Retina (tissue), 1 donor: ENCODE measurements at places on chromosomes 4 and X.
A peak's percentile ranks its signal among the peaks of the same experiment; 100 is the strongest.

GRCh38 chrX:53347948-53348347, 66.6 kb upstream of the IQSEC2 start:
- no peak for DNase-seq

DNA sequence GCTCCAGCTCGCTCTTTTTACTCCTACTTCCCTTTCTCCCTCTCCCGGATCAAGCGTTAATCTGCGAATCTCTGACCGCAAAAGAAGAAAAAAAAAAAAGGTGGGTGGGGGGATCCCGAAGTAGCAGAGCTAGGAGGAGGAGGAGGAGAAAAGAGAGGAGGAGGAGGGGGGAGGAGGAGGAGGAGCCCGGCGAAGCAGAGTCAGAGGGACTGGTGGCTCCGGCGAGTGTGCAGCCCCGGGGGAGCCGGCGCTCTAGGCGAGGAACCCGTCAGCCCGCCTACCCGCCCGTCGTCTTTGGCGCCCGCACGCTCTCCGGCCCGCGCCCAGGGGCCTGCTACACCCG, at the start of gene NHSL2:
TSS of gene NHSL2 (plus strand) at position 203 of the 343 bp plus-strand sequence.
- peak; percentile 33 for DNase-seq

GRCh38 chrX:750263-750662, 119.7 kb downstream of the SHOX start:
- DNase-seq = no peak

DNA sequence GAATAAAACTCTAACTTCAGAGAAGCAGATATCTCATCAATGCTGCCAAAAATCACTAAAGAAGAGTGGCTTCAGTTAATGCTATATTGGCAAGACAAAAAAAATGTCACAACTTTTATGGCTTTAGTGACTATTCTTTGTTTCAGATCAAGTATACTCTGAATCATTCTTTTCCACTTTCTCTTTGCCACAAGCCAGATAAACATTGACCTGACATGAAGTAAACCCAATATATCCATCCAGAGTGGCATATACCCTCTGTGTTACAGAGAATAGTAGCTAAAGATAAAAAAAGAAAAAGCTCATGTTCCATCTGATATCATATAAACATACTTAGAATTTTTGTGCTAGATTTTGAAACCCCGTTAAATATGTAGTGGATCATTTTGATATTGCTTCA, 206.7 kb upstream of the CNKSR2 start:
- no peak for DNase-seq

DNA sequence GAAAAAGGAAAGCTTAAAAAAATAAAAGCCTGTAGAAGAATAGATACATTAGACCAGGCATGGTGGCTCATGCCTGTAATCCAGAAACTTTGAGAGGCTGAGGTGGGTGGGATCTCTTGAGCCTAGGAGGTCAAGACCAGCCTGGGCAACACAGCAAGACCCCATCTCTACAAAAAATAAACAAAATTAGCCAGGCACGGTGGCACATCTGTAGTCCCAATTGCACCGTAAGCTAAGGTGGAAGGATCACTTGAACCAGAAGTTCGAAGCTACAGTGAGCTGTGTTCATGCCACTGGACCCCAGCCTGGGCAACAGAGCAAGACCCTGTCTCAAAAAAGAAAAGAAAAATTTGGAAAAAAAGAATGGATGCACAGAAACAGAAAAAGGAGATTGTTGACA, 149.4 kb downstream of the APBB2 start:
- DNase-seq = no peak

DNA sequence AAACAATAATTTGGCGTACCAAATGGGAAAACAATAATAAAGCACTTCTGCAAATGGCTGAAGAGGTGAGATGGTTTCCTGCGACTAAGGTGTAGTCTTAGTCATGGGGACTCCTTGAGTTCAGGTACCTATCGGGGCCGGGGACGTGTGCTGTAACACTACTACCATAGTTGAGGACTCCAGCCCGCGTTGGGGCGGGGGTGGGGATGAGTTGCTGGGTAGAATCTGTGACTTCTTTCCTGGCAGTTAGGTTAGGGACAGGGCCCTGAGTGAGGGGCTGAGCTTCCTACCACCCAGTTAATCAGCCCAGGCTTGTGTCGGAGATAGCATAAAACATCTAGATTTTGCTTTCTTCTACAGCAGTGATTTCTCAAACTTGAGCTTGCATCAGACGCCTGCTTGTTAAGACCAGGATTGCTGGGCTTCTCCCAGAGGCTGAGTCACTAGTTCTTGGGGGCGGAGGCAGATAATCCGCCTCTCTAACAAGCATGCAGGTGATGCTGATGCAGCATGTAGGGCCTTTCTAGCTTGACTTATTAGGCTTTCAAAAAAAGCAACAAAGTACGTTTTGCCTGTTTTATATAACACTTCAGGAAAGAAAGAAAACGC, 30.2 kb downstream of the RBBP7 start:
- DNase-seq = no peak

DNA sequence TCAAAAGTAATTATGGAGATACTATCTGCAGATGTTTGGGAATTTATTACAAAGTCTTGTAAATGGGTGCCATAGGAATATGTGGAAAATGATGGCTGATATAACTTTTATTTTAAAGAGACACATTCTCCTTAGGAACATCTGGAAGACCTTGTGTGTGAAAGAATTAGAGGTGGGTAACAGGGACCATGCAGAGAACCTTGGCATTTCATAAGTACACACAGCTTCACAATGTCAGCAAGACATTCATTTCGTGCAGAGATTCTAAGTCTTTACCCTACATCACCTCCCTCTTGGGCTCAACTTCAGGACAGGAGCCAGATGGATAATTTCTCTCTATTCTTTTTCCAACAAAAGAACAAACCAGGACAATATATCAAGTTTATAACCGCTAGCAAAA, 458.1 kb upstream of the INTU start:
- no peak for DNase-seq

DNA sequence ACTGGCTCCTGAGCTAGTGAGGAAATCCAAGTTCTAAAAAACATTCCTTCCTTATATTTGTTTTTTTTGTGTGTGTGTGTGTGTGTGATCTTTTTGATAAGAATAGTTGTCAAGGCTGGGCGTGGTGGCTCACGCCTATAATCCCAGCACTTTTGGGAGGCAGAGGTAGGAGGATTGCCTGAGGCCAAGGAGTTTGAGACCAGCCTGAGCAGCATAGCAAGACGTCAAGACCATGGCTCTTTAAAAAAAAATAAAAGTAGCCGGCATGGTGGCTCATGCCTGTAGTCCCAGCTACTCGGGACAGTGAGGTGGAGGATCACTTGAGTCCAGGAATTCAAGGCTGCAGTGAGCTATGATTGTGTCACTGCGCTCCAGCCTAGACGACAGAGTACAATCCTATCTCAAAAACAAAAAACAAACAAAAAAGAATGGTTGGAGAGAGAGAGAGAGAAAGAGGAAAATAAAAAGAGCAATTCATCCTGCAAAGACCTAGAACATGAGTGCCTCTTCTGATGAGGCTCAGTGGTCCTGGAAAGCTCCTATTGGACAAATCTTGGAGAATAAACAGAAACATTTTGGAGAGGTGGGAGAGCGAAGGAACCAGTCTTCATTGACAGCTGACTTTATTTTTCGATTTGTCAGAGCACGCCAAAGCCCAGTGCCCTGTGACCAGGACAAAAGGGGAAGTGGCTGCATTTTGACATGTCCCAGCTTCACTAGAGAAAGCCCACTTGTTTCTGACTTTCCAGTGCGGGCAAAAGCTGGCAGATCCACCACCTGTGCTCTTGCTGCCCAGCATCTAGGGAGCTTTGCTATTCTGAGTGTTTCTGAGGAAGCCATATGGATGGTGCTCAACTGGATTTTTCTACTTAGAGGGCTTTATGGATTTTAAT, 244.7 kb downstream of the PALLD start:
- DNase-seq = no peak

GRCh38 chrX:74259885-74260491, 44.0 kb upstream of the ZCCHC13 start:
- no peak for DNase-seq

GRCh38 chr4:10737337-10737736, 52.8 kb upstream of the CLNK start:
- DNase-seq = no peak

DNA sequence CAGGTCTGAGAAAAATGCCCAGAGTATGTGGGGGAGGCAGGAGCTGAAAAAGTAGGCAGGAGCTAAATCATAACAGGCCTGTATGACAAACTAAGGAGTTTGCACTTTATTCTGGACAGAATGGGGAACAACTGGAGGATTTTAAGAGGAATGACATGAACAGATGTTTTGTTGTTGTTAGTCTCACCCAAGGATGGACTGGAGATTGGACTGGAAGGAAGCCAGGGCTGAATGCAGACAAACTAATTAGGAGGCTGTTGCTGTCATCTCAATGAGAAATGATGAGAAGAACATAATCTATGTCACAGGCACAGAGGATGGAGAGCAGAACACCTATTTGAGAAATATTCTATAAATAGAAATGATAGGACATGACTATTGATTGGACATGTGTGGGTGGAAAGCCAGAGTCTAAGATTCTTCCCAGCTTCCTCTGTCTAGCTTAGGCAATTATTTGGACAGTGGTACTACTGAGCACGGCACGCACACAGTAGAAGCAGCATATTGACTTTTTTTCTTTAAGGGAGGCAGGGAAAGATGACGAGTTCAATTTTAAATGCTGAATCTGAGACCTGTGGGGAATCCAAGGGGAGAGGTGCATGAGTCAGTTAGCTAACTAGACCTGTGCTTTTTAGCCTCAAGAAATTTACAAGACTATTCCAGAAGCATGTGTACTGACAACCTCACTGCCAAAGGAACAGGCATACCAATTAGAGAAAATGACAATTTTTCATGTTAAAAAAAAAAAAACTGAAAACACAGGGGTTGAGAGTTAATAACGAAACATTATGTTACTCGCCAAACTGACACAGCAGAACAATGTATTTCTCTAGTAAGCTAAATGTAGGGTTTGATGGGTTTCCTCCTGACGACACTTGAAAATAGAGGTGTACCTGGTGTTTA, 963 bp upstream of the USO1 start:
- peak; percentile 20 for DNase-seq

DNA sequence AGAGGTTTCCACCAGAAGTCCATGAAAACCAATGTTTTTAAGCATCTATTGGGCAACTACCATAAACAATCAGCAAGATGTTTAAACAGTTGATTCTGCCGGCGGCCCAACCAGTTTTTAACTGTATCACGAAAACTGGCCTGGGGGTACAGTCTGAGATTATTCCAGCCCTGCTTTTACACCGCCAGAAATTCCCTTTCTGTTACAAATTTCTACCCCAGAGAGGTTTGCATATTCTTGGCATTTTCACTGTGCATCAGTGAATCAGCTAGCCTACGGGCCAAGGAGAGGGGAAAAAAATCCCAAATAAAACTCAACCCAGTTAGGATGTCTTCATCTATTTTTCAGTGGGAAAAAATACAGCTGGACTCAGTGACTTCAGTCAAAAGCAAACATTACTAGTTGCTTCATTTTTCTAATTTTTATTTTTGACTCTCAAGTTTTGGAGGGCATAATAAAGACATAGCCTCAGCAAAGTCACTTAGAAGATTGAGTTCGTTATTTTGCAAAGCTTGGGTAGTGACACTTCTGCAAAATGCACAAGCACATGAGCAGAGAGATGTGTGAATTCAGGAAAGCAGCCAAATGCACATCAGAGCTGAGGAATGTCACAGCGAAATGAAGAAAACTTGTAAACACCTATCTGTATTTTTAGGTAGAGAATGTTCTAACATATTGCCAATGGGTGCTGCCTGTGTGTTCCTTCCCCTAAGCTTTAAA, 167.8 kb upstream of the GK2 start:
- no peak for DNase-seq

DNA sequence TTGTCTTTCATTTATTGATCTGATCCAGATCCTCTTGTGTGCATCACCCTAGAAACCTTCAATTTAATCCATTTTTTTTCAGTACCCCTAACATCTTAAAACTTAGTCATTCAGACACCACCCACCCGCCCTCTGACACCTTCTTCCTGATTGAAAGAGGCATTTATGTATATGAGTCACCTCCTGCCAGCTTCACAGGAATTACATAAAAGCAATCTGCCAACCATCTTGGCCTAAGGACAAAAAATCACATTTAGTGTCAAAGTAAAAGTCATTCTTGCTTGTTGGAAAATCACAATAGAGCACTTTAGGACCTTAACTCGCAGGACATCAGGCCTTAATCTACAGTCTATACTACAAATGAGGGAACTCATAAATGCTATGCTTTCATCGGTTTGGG, 52.1 kb downstream of the NDST3 start:
- no peak for DNase-seq

DNA sequence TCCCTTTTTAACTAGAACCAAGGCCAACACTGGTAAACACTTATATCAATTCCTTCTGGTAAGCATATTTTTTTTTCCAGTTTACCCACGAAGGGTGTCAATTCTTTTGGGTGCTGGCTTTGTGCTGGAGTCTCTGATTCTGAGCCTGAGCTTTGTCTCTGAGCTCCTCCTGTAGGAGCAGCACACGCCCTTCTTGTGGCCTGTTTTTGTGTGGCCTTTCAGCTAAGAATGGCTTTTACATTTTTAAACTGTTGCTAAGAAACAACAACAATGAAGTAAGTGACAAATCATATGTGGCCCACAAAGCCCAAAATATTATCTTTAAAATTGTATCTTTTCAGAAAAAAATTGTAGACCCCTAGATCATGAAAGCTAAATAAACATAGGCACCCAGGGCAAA, 98.0 kb upstream of the TBC1D9 start:
- DNase-seq = no peak

DNA sequence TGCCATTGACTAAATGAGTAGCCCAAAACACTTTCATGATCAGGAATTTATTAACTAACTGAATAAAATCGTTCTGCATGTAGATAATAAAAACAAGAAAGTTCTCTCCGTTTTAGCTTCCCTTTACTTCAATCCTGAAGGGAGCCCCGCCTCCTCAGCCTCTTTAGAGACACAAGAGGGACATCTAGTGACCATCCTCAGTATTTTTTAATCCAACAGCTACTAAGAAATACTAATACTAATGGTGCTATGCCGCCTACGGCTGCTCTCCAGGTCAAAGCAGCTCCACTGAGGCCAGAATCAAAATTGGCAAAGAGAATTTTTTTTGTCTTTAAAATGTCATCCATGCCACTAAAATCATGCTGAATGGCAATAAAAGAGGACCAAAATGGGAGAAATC, 3.2 kb upstream of the PCDH19 start:
- peak; percentile 60 for DNase-seq

GRCh38 chr4:85600501-85600900, 125.6 kb downstream of the ARHGAP24 start:
- DNase-seq = no peak

DNA sequence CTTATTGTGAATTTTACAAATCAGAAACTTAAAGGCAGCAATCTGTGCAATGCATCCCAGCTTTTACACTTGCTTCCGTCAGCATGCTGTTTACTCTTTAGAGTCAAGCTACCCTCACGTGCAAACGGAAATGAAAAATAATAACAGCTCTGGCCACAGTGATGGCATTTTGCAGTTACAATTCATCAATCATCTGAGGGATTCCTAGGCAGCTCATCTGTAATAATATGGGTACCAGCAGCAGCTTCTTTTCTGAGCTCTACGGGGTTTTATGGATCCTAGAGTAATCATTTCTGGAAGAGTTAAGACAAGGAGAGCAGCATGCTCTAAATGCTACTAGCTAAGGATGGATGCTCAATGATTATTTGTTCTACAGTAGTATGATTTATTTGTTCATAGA, 313.6 kb downstream of the AFF2 start:
- no peak for DNase-seq

- DNase-seq = no peak
Observed at GRCh38 chr4:40124690-40125089, 68.0 kb downstream of the N4BP2 start.
